ENCODE measurements at places on chromosomes 2 and 18. TPM values are rescaled to one million over a fixed set of nuclear protein-coding genes. Genes with fewer than 3 reads are reported as not detected.
A peak's percentile ranks its signal among the peaks of the same experiment; 100 is the strongest.

The IL36B gene
- not detected for total RNA-seq

The SKOR2 gene
- not detected for total RNA-seq

The BOK gene
- 28.0 TPM for total RNA-seq

GRCh38 chr2:212607080-212607479 is 68.5 kb upstream of the ERBB4 start:
- DNase-seq, result no peak

DNA sequence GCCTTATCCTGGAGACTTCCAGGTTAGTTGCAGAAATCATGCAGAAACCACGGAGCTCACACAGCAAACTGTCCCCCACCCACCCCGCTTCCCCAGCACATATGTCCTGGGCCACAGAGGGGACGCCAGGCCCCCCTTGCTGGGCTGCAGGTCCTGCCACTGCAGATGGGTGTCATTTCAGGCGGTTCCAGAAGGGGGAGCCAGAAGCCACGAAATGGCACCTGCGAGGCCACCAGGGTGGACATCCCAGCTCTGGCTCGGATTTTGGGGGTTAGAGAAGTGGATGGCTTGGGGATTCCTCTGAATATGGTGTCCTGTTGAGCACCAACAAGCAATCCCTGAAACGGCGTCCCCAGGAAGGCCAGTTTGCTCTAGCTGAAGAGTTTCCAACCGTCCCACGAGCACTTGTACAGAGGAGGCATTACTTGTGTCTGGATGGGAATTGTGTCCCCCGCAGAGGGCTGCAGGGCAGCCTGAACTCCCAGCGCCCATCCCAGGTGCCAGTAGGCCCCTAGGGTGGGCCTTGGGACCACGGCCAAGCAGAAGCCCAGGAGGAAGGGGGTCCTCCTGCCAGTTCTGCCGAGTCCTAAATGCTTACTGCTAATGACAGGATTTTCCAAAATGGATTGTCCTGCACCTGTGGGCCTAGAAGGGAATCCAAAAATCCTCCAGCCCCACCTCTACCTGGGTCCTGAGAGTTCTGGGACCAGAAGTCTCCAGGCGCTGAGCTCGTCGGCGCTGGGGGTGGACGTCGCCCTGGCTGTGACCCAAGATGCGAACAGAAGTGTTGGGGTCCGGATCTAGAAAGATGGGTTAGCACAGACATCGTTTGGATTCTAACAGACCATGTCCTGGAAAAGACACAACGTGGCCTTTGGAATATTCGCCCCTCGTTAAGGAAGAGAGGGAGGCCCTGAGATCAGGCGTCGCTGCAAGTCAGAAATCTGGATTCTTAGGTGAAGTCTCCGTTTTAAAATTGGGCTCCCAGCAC is 14.6 kb upstream of the NFATC1 start:
- peak; percentile 84 for DNase-seq

- DNase-seq, result no peak
Measured at GRCh38 chr2:88027697-88028389, 11.5 kb upstream of the RNU2-63P start.

DNA sequence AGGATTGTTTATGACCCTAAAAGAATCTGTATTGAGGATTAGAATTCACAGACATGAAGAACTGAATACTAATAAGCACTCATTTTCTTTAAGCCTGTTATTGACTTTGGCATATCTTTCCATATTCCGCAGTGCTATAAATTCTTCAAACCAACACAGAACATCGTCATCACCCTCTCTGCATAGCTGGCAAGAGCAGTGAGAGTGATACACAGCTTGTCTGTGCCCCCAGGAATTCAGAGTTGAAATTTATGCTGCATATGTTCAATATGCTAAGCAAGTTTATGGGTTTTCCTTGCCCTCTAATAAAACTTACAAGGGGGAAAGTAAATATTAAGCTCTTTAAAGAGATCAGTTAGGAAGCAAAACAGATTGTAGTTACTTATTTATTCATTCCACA is 32.7 kb downstream of the CTLA4 start:
- DNase-seq, result no peak
